ENCODE measurements at places on chromosomes 4 and X.

GRCh38 chr4:141922236-141922635 is 285.9 kb downstream of the IL15 start:
- no peak for DNase-seq

DNA sequence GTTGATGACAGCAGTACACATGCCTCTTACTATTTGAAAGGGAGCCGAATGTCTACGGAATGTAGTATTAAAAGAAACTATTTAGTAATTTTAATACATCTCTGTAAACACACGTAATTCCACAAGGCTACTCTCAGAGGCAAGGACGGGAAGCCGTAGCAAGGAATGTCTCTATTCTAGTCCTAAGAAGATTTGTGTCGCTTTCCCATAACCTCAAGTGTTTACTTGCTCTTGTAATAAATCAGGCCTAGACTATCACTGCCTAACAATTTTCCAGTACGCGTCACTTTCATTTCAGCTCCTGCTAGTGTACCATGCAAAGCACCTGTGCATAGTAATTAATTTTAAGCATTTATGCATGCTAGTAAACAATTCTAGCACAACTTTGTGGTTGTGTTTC is 86.7 kb downstream of the OR13H1 start:
- DNase-seq: no peak

- no peak for DNase-seq
Observed at GRCh38 chr4:2888886-2889285, 45.2 kb downstream of the ADD1 start.

DNA sequence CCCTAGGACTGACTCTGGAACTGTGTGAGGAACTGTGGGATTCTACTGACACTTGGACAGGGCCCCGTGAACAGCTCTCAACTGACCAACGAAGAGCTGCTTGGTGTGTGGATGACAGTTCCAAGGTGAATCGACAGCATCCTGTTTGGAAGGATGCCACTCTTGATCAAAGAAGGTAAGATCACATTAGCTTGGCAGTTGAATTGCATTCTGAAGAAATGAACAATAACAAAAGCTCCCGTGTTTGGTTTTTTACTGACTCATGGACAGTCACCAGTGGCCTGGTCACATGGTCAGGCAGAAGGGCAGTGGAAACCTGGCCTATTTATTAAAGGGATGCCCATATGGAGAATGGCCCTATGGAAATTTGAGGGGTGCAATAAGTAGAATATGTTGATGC is 33.1 kb upstream of the GPR34 start:
- DNase-seq: no peak

Data from bone marrow (tissue), 2 donors.